ENCODE measurements at places on chromosomes 1 and 21. TPM values are rescaled to one million over a fixed set of nuclear protein-coding genes. Genes with fewer than 3 reads are reported as not detected.

The NPPA gene
- not detected for total RNA-seq

The KCNJ6 gene
- total RNA-seq: not detected

The SHE gene
- total RNA-seq: not detected

The PANK4 gene
- total RNA-seq: 22.5 TPM

The PGLYRP4 gene
- not detected for total RNA-seq

The RGS4 gene
- total RNA-seq: 167 TPM

The DCST1 gene
- total RNA-seq: 0.17 TPM

The ECE1 gene
- 66.6 TPM for total RNA-seq

The MSH4 gene
- 0.13 TPM for total RNA-seq

The ISG20L2 gene
- total RNA-seq: 39.8 TPM

The CR2 gene
- not detected for total RNA-seq

The FALEC gene
- not detected for total RNA-seq

The TINAGL1 gene
- total RNA-seq: 14.5 TPM

The NBPF12 gene
- 2.3 TPM for total RNA-seq

- DNase-seq: no peak
Observed at GRCh38 chr1:21032741-21033140, 144.0 kb downstream of the EIF4G3 start.

DNA sequence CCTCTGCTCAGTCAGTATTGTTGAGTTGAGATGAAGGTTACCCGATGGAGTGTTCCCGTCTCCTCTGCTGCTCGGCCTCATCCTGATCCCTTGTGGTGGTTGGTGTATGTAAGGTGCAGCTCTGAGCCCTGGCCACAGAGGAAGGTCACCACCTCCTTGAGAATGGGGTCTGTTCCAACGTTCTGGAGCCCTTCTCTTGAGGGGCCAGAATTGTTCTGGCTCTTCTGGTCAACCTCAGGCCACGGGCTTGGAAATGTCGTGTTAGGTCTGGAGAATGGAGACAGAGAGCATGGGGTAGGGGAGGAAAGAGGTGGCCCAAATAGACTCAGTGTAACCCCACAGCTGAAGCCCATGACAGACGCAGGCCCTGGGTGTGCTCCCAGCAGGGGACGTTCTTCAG, 62.3 kb upstream of the ETV3 start:
- no peak for DNase-seq

GRCh38 chr1:23124259-23125026, 44.2 kb downstream of the LUZP1 start:
- DNase-seq: no peak

DNA sequence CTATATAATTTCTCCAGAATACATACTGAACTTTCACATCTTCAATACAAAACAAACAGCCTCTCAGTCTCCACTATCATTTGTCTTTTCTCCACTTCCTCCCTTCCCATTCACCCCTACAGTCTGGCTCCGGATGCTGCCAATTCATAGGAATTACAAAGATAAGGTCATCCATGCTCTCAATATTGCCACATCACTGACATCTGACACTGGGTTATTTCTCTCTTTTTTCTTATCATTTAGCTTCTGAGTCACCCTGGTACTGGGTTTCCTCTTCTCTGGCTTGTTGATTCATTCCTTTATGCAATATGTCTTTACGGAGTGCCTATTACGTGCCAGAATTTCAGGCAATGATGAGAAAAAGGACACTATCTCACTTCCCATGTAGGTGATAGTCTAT, 3.1 kb upstream of the SH3BP5L start:
- peak; percentile 86 for DNase-seq

DNA sequence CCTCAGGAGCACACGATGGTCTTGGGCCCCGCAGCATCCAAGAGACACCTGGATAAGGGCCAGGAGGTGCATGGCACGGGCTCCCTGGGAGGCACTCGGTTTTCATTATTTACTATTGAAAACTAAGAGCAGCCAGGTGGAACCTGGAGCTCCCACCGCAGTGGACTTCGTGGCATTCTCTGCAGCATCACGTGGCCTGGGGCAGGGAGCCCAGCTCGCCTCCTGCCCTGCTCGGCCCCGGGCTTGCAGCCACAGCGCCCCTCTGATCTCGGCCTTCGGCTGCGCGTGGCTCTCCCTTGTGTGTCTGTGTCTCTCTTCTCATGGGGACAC, 121.6 kb downstream of the SIK1 start:
- DNase-seq: no peak

- peak; percentile 69 for DNase-seq
Observed at GRCh38 chr1:22712502-22713271, 2.0 kb downstream of the EPHB2 start.

DNA sequence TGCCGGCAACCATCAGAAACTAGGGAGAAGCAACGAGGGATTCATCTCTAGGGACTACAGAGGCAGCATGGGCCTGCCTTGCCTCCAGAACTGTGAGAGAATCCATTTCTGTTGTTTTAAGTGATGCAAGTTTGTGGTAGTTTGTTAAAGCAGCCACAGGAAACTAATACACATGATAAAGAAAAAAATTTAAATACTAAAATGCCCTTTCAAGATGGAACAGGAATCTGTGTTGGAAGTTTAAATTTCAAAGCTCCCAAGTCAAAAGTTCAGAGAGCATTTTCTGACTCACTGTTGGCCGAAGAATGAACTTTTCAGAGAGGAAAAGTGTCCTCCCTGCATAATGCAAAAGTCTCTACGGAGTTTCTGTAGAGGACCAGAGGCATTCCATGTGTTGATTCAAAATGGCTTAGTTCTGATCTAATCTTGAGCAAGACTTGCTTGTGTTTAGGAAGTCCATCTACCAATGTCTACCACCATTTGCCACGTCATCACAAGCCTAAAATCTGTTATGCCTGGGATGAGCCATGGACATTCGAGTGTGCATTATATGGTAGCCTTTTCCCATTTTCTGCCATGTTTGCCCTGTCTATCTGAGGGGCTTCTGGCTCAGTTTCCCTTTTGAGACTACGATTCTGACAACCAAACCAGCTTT, 22.4 kb upstream of the ARHGAP29 start:
- peak; percentile 38 for DNase-seq

DNA sequence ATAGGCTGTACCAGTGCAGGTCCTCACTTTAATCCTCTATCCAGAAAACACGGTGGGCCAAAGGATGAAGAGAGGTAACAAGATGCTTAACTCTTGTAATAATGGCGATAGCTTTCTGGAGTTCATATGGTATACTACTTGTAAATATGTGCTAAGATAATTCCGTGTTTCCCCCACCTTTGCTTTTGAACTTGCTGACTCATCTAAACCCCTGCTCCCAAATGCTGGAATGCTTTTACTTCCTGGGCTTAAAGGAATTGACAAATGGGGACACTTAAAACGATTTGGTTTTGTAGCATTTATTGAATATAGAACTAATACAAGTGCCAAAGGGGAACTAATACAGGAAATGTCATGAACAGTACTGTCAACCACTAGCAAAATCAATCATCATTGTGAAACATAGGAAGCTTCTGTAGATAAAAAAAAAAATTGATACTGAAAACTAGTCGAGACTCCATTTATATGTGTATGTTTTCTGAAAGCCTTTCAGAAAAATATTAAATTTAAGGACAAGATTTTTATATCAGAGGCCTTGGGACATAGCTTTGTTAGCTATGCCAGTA, 7.0 kb downstream of the SOD1 start:
- DNase-seq: no peak

- DNase-seq: no peak
Observed at GRCh38 chr1:194104247-194104844, 917.9 kb upstream of the B3GALT2 start.

DNA sequence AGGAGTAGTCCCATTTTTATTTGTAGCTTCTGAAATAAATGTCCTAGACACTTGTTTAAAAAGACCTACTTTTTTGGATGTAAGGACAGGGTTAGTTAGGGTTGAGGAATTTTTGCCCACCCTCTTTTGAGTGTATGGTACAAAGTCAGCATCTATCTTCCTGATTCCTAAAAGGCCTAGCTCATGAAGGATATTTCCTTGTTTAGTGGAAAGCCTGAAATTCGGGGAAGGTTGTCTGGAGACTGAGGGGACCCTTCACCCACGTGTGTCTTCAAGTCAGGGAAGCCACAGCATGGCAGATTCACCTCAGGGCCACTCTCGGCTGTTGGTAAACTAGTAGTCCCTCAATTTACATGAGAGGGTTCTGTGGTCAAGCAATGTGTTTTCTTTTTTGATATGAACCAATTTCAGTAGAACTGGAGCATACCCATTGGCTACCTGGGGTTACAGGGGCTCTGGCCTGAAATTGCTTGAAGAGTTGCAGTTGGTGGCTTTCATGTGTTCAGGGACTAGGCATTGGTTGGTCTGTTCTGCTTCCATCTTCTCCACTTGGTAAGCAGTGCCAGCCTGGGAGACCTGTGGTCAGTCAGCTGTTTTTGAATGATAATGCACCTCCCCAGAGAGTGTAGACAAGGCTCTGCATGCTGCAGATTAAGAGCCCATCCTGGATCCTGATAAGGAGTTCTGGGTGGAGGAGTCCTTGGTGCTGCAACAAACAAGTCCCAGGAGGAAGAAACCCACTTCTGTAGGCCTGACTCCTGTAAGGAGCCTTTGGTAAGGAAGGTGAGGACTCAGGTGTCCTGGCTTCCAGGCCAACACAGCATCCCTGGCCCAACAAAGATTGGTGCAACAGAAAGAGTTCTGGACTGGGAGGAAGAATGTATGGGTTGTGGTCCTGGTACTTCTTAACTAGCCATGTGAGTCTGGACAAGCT, 6.3 kb downstream of the BTG2 start:
- no peak for DNase-seq

GRCh38 chr1:213828867-213829266, 158.9 kb upstream of the PROX1 start:
- no peak for DNase-seq

DNA sequence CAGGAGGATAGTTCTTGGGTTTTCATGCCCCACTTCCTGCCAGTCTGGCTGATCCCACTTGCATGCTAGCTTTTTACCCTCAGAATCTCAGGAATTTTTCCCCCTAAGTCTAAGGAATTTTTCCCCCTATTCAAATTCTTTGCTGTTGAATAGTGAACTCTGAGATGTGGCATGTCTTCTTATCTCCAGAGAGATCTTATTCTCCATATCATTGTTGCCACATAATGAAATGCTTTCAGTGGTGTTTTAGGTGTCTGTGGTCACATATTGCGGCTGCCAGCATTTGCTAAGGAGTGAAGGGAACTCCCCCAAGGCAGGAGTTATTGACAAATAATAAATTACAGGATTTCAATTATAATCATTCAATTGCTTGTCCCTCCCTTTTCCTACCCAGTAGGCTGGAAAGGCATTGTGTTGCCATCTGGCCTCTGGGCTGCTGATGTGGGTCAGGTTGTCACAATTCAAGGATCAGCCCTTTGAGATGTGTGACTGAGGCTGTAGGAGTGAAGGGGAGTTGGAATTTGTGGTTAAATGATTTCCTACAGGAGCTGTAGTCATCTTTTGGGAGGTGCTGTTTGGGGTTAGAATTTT, 3.9 kb upstream of the FLG start:
- peak; percentile 78 for DNase-seq

- DNase-seq: no peak
Observed at GRCh38 chr1:204495078-204495753, 611 bp upstream of the PIK3C2B start.

GRCh38 chr1:214670098-214670497, 67.1 kb downstream of the CENPF start:
- DNase-seq: peak; percentile 2

- peak; percentile 36 for DNase-seq
Observed at GRCh38 chr1:205537386-205538018, 33.0 kb downstream of the CDK18 start.

DNA sequence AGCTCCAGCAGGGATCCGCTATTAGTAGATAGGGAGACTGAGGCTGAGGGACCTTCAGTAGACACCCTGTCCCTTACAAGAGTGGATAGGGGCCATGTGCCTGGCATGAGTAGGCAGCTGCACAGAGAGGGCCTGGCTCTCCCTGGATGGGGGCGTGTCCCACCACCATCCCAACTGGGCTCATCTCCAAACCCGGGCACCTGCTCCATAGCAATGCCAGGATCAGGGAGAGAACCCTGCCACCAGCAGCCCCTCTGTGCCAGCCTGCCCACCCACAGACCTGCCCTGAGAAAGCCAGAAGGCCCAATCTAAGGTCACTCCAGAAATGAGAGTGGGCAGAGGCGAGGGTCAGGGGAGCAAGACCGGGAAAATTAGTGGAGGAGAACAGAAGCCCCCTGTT, 121.3 kb downstream of the GRIK3 start:
- no peak for DNase-seq

DNA sequence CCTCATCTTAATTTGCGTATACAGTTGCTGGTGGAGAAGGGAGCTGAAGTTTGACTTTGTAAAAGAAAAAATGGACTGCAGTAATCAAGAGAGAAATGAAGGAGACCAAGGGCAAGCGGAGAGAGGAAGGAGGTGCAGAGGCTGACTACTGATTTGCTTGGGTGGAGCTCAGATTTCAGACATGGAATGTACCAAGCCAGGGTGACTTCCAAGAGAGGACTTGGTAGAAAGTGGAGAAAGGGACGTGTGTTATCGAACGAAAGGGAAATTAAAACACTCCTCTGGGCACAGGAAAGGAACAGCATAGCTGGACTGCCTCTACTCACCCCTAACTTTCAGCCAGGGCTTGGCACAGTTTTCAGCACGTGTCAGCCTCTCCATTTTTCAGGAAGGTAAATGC, 15.1 kb upstream of the HEATR1 start:
- peak; percentile 29 for DNase-seq
